ENCODE measurements at places on chromosomes 4 and X. TPM values are rescaled to one million over a fixed set of nuclear protein-coding genes. Genes with fewer than 3 reads are reported as not detected.

DNA sequence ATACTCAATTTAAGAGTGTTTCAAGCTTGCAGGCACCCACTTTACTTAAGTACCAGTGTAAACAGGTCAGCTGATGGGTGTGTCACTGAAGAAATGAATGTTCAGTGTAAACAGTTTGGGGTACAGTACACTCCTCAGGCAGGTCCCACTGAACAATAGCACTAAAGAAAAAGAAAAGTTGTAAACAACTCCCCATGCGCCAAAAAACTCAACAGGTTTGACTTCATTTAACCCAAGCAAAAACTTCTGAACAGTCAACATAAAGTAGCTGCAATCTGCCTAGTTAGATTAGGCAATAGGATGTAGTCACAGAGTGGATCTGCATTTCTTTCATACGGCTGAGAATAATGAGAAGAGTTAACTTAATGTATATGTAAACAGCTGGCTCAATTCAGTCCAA is 93.2 kb downstream of the FAM13A start:
- DNase-seq, result no peak

DNA sequence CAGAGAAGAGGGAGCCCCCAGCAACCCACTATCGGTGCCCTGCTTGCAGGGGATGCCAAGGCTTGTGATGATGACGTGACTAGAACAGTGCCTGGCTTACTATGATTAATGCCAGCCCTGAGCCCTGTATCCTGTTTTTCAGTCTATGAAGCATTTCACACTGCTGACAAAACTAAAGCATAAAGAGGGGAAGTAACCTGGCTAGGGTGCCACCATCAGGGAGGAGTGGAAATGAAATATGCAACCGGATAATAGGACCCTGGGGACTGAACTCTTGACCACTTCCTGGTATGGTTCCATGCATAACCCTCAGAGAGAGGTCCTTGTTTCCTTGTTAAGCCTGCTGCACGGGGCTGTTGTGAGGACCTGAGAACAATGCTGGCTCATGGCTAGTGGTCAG is 50.3 kb downstream of the MED28 start:
- no peak for DNase-seq

GRCh38 chr4:47383829-47384427 is 79.6 kb downstream of the COMMD8 start:
- no peak for DNase-seq

DNA sequence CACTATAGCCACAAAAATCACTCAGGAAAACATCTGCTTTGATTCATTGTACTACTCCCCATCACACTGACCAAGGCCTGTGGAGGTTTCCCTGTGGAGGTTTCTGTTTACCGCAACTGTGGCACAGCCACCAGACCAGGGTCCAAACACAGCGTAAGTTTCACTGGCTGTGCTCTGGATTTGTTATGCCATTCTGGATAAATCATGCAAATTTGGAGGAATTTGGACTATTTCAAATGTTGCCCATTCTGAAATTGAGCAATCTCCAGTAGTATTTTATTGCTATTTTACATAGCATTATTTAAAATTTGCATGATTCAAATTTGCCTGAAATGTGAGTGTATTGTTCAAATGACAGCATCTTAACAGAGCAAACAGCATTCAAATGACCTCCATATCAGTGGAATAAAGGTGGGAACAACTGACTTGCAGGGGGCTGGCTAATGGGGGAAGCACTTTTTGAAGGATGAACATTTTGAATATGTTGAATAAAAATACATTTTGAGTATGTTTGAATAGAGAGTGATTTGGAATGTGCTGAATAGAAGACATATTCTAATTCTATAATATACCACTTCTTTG is 66.1 kb upstream of the ACSL1 start:
- no peak for DNase-seq

GRCh38 chrX:28312965-28313364 is 274.3 kb upstream of the IL1RAPL1 start:
- no peak for DNase-seq

DNA sequence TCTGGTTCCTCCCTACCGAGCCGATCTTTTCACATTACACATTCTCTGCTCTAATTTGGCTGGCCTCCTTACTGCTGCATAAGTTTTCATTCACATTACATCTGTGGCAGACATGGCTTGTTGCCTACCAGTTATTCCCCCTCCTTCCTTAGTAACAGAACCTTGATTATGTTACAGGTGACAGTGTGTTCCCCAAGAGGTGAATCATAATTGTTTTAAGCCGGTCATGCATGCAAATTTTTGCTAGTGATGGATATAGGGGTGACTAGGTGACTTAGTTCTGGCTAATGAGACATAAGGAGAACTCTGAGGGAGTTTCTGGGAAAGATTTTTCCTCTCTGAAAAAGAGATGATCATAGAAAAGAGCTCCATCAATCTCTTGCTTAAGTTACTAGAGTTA is 8.4 kb upstream of the LAMP2 start:
- no peak for DNase-seq

DNA sequence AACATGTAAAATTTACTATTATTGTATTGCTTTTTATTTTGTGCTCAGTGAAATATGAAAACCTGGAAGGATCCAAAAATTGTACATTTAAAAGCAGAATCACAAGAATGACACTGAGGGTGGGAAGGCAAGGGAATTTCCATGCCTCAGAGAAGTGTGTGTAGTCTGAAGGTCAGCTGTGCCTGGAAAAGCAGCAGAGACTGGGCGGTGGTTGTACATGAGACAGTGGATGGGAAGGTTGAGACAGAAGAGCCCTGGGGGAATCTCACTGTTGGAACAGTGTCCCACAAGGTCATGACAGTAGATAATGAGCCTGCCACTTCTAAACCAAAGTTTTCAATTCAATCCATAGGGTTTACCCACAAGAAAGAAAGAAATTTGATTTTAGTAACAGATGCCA is 17.1 kb upstream of the ANTXR2 start:
- no peak for DNase-seq

DNA sequence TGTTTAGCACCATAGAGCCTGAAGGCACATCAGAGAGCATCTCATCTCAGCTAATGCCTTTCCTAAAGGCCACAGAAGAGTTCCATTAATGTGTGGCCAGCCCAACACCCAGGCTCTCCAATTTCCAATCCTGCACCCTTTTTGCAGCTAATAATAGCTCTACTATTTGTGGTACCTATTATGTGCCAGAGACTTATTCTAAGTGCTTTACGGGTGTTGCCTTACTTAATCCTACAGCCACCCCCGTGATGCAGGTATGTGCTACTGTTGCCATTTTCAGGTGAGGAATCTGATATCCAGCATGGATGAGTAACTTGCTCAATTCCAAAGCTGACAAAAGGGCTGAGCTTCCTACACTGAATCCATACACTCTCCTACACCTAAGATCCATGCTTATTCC is 217.6 kb upstream of the GALNT7 start:
- no peak for DNase-seq

DNA sequence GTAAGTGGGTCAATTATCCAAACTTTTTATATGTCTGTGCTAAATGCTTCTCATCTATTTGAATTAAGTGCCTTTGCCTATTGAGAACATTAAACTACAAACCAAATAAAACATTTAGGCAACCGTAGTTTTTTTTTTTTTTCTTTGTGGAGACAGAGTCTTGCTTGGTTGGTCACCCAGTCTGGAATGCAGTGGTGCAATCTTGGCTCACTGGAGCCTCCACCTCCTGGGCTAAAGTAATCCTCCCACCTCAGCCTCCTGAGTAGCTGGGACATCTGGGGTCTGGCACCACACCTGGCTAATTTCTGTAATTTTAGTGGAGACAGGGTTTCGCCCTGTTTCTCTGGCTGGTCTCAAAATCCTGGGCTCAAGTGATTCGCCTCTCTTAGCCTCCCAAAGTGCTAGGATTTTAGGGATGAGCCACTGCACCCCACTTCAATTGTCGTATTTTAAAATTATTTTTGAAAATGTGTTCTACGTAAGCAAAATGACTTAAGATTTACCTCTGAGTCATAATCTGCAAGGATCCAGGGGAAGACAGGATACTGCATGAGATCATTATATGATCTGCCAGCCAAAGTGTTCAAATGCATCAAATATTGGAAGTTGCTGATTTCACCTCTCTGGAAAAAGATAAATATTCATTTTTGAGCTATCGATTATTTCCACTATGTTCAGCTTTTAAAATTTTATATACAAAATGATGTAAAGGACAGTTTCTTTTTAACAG is 125.6 kb downstream of the CDS1 start:
- no peak for DNase-seq

- DNase-seq, result no peak
Observed at GRCh38 chr4:77040854-77041725, 34.7 kb downstream of the CCNI start.

GRCh38 chrX:86039625-86040568 is 7.5 kb downstream of the CHM start:
- no peak for DNase-seq

DNA sequence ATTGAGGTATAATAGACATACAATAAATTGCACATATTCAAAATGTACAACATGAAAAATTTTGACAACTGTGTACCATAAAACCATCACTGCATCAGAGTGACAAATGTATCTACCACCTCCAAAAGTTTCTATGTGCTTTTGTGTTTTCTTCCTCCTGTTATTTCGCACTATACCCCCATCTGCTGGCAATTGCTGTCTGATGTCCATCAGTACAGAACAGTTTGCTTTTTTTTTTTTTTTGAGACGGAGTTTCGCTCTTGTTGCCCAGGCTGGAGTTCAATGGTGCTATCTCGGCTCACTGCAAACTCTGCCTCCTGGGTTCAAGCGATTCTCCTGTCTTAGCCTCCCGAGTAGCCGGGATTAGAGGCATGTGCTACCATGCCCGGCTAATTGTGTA is 154.3 kb upstream of the GIMD1 start:
- no peak for DNase-seq

GRCh38 chr4:156970501-156971164 is 966 bp downstream of the PDGFC start:
- no peak for DNase-seq

GRCh38 chr4:8392591-8393190 is 47.8 kb downstream of the ACOX3 start:
- no peak for DNase-seq

- no peak for DNase-seq
Observed at GRCh38 chr4:79250887-79251286, 75.0 kb downstream of the NAA11 start.

DNA sequence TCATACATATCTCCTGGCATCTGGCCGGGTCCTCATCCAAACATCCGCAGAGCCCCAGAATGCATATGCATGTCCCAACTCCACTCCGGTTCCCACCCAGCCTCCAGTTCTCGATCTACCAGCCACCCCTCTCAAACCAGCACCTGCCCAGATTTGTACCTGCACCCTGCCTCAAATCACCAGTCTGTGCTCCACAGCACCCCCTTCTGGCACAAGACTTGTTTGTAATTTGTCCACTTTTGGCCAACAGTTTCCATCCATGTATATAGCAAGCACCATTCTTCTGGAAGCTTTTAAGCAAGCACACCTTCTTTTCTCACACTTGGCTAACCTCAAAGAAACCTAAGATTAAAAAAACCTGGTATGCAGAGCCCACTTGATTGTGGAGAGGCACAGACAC is 644.1 kb downstream of the MID1IP1 start:
- DNase-seq, result no peak

GRCh38 chr4:107825072-107825824 is 516 bp downstream of the SGMS2 start:
- peak; percentile 27 for DNase-seq

GRCh38 chr4:738781-739280 is 33.2 kb downstream of the PCGF3 start:
- no peak for DNase-seq

DNA sequence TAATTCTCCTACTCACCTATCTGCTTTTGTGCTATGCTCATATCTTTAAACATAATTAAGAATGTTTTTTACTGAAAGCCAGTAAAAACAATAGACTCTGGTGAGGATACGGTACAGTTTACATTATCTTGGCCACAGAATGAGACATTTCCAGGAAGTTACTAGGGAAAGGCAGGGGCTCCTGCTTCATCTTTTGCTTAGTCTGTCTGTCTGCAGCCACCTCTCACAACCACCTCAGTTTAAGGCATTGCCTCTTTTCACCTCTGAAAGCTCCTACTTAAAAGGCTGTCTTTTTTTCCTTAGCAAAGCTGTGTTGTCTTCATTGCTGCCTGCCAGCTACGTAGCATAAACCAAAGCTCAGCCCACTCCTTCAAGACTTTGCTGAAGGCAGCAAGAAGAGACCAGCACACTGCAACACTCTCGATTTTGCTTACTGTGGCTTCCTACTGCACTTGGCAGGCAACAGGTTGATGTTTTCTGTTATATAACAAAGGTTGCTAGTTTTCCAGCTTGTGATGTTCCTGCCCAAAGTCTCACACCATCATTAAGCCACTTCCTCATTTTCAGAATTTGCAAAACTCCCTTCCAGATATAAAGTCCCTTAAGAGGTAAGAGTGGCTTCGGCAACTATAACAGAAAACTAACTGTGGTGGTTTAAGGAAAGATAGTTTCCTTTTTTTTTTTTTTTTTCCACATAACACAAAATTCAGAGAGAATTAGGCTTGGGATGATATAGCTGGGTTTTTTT is 432.9 kb downstream of the GRXCR1 start:
- no peak for DNase-seq

DNA sequence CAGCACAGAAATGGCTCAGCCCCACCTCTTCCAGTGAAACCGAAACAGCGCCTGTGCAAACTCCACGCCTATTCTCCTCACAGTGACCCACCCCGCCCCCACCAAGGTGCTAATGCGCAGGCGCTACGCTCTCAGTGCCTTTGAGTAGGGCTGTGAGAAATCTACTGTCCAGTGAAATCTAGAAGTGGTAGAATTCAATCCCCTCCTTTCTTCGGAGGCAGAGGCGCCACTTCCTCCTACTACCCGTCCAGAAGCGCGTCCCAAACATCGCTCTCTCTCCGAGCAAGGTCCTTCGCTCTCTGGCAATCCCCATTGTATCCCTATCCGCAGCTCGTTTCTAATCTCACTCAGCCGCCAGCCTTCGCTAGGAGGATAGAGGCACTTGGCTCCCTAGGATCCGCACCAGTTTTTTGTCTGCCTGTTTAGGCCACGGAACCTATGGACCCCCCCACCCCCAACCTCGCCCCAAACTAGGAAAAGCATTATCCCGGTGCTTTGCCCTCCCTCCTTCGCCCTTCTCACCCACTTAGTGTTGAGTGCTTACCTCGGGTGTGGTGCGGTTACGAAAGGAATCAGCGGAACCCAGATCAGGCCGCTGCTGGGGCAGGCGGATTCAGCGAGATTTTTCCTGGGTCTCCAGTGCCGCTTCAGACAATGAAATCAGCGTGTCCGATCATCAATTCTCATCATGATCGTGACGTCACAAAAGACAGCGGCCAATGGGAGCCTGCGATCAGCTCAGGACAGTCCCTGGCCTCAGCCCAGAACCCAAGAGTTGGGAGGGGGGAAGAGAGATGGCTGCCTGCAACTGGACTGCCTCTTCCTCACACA is at the start of gene HDX:
Gene HDX (minus strand): TSS at position 656 of the 831 bp plus-strand sequence. CDS start 27,056 bp downstream, outside the sequence.
- DNase-seq, result peak; percentile 51

GYPA gene
- not detected for total RNA-seq

CLCN4 gene
- total RNA-seq, result 13.3 TPM

MAGEC2 gene
- total RNA-seq, result not detected

RTL9 gene
- total RNA-seq, result not detected

RGN gene
- 0.56 TPM for total RNA-seq

OPHN1 gene
- 7.4 TPM for total RNA-seq

NDST3 gene
- not detected for total RNA-seq

RAB9B gene
- total RNA-seq, result 0.35 TPM

ZCCHC12 gene
- total RNA-seq, result 0.07 TPM

FRYL gene
- total RNA-seq, result 90.3 TPM

WNK3 gene
- total RNA-seq, result 2.3 TPM

EGFL6 gene
- not detected for total RNA-seq

Measured in pulmonary artery endothelial cell (primary cell).